CD4-positive, alpha-beta memory T cell (primary cell): ENCODE measurements at places on chromosomes 5 and 9.

DNA sequence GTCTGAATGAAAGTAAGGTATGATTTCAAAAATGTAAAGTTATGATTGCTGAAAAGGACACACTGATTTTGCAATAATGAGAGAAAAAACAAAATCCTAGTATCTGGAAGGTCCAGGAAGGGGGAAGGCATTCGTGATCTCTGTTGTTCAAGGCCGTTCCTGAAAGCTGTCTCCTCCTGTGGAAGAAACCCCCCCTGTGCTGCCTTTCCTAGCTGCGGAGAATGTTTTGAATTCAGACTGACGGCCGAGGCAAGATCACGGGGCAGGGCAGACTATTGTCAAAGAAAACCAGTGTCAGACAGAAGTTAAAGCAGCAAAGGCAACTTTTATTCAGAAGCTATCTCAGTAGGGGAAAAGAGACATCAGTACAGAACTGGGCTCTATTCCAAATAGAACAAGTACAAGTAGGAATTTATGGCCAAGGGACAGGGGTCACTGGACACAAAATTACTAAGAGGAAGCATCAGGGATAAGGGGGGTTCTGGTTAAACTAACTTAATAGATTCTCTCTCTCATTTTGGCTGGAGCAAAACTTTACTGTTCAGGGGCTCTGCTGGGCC is 61.9 kb upstream of the IGFBPL1 start:
- DNase-seq, result no peak

- no peak for DNase-seq
These were observed 326.1 kb downstream of the NSG2 start for GRCh38 chr5:174371600-174372094.

- DNase-seq, result no peak
These were observed 250.3 kb downstream of the TRIM32 start for GRCh38 chr9:116937361-116937760.

DNA sequence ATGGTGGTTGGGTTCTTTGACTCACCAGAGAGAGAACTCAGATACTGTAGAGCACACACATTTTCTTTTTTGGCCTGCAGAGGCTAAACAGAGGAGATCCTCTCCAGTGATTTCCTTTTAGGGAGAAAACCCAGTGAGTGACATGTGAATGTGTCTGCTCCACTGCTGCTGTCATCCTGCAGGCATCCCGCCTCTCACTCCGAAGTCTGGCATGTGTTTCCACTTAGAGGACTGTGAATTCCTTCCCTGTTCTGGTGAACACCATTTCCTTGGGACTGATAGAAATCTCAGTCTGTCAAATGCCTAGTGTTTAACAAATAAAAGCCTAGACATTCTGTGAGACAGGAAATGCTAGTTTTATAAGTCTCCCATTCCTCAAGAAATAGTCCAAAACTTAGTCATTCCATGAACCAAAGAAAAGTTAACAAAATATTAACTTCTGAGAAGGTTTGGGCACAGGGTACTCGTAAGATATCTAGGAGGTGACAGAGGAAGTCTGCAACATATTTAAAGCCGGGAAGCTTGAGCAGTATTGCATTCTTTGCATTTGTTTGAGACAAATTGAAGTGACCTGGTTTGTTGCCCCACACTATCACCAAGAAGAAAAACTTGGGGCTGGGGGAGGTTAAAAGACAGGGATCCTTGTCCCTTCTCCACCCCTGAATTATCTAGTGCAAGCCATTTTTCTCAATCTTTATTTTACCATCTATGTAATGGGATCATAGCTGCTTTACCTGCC is 74.9 kb upstream of the NIPAL4 start:
- no peak for DNase-seq

GRCh38 chr5:56910210-56910965 is 992 bp downstream of the SETD9 start:
- peak; percentile 41 for DNase-seq

- DNase-seq, result no peak
These were observed 64.3 kb upstream of the PSD2 start for GRCh38 chr5:139731281-139731680.

GRCh38 chr5:18079831-18080230 is 445.6 kb downstream of the TAF11L14 start:
- DNase-seq, result no peak

DNA sequence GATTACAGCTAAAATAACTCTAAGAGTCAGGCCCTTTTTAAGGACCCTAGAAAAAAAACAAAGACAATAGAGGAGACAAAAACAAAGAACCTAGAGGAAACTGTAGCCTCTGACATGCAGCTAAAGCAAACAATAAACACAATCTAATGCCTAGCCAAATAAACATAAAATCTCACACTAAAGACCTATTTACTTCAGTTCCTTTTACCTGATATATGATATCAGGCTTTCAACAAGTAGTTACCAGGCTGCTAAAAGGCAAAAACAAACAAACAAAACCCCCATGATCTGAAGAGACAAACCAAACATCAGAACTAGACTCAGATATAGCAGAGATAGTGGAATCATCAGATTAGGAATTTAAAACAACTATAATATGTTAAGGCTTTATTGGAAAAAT is 226.5 kb upstream of the POU5F2 start:
- no peak for DNase-seq

DNA sequence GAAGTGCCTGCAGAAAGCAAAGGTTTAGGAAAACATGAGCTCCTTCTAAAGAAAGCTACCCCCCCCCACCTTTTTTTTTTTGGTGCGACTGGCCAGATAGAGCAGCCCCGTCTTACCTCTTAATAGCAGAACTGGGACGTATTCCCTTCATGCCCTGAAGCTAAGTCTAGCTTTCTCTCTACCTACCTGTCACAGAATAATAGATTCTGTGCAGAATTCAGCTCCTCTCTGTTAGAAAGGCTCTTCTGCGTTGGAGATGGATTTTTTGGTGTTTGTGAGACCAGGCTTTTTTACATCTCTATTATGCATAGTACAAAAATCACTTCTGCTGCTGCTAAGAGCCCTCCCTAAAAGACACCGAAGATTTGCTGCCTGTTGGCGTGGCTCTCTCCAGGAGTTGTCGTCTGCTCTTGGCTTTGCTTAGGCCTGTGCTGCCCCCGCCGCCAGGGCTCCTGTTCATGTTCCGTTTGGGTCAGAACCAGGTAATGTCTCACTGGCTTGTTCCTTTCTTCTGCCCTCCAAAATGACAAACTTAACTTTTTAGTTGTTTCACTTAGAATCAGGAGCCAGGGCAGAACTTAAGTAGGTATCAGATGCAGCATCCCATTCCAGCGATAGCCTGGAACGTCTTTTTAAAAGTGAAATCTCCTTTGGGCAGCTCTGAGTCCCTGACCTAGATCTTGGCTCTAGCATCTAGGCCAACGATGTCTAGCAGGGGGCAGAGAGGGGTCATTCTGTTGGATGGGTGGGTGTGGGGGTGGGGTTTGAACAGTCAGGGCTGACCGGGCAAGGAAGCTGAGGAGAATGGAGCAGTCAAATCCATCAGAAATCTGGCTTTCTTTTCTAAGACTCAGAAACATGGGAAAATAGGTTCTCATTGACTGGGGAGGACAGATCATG is 2.5 kb downstream of the TRIO start:
- no peak for DNase-seq

DNA sequence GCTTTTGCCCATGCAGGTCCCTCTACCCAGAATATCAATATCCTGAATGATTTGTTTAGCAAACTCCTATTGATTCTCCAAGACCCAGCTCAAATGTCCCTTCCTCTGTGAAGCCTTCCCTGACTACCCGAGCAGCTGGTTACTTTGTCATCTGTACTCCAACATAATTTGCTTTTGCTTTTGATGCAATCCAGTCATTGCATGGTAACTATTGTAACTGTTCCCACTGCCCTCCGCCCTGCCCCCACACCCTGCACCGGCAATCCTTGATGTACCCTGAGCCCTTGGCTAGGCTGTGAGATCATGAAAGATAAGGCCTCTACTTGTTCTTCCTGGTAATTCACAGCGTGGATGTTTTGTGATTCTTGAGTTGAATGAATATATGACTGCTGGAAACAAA is 119.9 kb upstream of the BOD1 start:
- no peak for DNase-seq

DNA sequence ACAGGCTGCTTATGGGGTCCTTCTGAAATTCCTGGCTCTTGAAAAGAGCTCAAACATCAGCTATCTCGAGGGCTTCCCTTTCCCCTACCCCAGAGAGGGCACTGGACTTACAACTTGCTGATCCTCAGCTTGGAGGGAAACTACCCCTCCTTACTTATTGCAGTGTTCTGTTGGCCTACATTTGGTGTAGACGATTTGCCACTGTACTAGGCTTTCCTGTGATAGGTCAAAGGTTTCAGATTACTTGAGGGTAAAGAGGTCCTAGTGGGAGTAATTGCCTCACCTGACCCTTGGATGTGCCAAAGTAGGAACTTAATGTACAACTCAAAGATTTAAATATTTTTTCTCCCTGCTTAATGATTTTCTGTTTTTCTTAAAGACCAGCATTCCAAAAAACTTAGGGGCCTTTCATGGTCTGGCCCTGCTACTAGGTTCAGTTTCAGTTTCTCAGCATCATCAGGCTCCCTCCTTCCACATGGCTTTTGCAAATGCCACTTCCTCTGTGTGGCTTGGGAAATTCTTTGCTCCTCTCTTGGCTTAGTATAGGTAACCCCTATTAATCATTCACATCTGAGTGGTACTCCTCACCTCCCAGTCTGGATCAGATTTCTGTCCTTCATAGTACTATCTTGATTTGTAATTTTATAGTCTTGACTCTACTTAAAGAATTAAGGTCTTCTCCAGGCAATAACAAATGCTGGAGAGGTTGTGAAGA is 32.4 kb downstream of the CYSTM1 start:
- DNase-seq, result no peak

DNA sequence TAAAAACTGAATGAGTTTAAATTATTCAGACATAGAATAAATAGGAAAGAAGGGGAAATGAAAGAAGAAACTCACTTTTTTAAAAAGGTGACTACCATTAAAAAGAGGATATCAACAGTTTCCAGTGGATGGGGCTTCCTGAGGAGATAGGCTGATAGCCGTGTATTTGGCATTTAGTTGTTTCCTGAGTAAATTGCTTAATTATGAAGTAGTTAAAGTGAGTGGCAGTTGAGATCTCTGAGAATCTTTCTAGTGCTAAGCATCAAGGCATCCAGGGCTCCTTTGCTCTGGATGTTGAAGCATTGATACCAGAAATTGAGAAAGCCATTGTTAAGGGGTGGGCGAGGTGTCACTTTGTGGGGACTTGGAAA is 2.7 kb downstream of the TNFAIP8 start:
- no peak for DNase-seq

DNA sequence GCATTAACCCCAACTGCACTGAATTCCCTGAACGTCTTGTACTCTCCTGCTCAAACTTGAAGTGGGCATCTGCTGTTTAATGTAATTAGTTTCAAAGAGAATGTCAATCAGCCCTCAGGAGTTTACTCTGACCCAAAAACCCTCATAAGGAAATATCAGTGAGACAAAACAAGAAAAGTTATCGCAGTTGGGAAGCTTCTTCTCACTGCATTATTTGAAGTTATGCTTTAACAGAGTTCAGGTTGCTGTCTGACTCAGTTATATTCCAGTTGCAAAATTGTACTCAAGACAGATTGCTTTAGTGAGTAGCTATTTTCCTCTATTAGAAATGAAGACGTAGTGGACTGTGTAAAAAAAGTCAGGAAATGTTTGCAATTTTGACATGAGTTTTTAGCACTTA is 52.1 kb downstream of the PPIC start:
- DNase-seq, result no peak

DNA sequence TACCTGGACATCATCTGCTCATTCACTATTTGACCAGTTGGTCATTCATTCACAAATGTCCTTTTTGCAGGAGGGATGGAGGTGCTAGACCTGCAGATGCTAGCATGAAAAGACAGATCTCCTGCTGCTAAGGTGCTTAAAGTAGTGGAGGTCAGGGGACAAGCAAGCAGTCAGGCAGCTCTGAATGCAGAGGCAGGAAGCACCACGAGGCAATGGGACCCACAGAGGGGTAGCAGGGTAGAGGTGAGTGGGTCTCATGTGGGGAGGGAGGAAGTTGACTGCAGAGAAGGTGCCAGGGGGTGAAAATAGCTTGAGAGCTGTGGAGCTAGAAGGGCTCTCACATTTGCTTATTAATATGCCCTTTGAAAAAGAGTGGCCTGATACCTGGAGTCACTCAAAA is 25.2 kb downstream of the FXN start:
- DNase-seq, result no peak

- no peak for DNase-seq
These were observed 126.2 kb upstream of the ZNF608 start for GRCh38 chr5:124872615-124873014.

DNA sequence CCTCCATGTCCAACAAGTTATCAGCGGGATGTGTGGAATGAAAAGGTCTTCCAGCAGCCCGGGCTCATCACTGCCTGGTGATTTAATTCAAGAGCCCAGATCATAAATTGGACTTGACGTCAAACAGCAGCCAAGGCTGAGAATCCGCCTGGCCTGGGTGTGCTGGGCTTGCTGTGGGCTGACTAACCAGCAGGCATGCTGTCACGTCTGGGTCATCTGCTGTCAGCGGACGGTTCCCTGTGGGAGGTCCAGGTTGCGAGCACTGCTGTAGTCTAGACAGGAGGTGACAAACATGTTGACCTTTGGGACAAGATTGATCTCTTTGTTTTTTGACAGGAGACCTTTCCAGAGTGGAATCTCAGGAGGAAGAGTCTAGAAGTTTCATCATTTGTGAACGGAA is 289.7 kb downstream of the OSTF1 start:
- no peak for DNase-seq

- DNase-seq, result no peak
These were observed 83.7 kb downstream of the PAX5 start for GRCh38 chr9:36950389-36950788.

GRCh38 chr5:160694896-160695295 is 157.1 kb downstream of the ATP10B start:
- DNase-seq, result no peak

GRCh38 chr5:71988808-71989207 is 118.5 kb upstream of the MAP1B start:
- no peak for DNase-seq

- no peak for DNase-seq
These were observed 526 bp upstream of the STXBP1 start for GRCh38 chr9:127611603-127611898.

GRCh38 chr9:35605351-35606137 is 482 bp downstream of the TESK1 start:
- peak; percentile 41 for DNase-seq

- peak; percentile 63 for DNase-seq
These were observed 25.1 kb upstream of the CD180 start for GRCh38 chr5:67221487-67222242.

- no peak for DNase-seq
These were observed 36.1 kb downstream of the ABLIM3 start for GRCh38 chr5:149177339-149177843.

- no peak for DNase-seq
These were observed 280.0 kb upstream of the EFNA5 start for GRCh38 chr5:107950776-107951175.
